ENCODE measurements at places on chromosomes 11 and 22.

GRCh38 chr11:134120921-134121526 is 52.2 kb downstream of the JAM3 start:
- peak; percentile 83 for DNase-seq

DNA sequence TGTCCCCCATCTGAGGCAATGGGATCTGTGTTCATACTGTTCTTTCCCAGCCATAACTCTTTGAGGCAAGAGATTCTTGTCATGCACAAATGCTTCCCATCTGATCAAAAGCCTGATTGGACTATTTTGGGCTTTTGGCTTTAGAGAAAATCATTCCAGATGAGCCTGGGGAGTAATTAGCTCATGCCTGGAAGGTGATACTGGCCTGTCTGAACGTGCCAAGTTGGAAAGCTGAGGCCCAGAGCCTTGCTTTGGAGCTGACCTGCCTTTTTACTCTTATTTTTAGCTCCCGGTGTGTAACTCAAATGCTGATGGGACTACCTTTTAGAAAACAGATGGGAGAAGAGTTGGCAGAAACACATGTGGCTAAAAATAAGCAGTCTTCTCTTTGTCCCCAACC is 105.0 kb downstream of the DBX1 start:
- DNase-seq, result no peak

- DNase-seq, result no peak
Measured at GRCh38 chr11:32079553-32079952, 11.3 kb upstream of the RCN1 start.

- peak; percentile 80 for DNase-seq
Measured at GRCh38 chr11:67505605-67506396, 638 bp upstream of the PITPNM1 start.

DNA sequence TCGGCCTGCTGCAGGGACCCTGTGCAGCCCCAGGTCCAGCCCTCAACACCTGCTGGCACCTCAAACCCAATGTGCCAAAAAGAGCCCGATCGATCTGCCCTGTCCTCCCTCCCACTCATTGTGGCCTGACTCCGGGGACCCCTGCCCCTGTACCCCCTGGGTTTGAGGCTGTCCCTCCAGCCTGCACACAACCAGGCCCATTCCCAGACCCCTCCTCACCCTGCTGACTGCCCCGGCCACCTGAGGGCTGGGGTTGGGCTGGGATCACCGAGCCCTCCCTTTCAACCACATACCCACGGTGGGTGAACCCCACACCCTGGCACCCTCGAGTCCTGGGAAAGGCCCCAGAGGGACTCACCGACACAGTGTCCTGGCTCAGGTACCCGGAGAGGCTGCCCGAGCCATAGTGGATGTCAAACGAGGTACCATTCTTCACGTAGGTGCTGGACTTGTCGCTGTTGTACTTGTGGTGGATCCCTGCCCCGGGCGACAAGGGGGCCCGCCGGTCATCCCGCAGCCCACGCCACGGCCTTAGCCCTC is 5.0 kb downstream of the CTSD start:
- DNase-seq, result no peak
